ENCODE measurements at places on chromosomes 5 and 9.

DNA sequence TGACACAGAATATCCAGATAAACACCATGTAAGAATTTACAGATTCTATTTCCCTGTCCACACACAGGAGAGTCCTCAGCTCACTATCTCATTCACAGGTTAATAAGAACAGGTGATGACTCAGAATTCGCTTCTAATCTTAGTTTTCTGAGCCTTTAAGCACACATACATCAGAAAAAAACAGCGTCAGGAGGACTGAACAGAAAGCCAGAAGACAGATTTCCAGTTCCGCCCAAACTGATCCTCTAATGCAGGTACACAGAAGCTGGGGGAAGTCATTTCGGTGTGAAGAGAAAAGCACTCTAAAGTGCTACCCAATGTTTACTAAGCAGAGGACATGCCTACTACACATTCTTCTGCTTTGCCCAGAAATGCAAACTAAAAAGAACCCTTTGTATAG is 1.6 kb downstream of the CEMIP2 start:
- DNase-seq = no peak

GRCh38 chr5:73007051-73007450 is 51.2 kb downstream of the FCHO2 start:
- DNase-seq = no peak

GRCh38 chr5:78362220-78362619 is 1.8 kb downstream of the SCAMP1 start:
- no peak for DNase-seq

- DNase-seq = no peak
Measured at GRCh38 chr5:5373351-5373989, 49.0 kb upstream of the ICE1 start.

DNA sequence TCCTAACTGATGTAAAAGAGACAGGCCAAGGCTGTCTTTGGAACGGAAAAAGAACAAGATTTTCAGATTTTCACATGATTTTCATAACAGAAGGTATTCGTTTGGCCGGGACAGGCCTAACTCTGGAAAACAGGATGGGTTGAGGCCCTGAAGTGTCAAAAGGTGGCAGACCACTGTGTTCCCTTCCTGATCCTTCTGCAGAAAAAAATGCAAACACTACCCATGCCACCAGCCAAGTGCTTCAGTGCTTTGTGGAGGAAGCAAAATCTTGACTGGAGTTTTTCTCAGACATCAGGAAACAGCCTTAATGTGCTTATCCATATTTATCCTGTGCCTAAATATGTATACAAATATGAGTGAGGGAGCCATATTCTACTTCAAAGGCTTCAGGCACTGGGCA is 113.5 kb upstream of the IL6ST start:
- no peak for DNase-seq

DNA sequence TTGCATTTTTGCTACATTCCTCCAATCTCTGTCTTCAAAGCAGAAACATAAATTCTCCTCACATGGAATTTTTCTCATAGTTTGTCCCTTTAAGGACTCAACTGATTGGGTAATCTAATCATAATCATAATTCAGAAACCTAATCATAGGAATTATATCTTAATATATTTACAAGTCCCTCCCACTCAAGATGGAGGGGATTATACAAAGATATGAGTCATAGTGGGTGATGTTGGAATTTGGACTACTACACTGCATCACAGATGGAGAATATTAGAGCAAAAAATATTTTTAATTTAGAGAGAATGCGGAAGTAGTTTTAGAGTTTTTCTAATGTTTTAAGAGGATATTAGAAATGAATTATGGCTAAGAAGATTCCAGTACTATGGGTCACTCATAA is 1034.0 kb downstream of the DTWD2 start:
- DNase-seq = no peak

GRCh38 chr5:116881921-116882531 is 307.4 kb upstream of the SEMA6A start:
- DNase-seq = no peak

GRCh38 chr5:126896170-126896702 is 119.3 kb downstream of the LMNB1 start:
- DNase-seq = no peak

DNA sequence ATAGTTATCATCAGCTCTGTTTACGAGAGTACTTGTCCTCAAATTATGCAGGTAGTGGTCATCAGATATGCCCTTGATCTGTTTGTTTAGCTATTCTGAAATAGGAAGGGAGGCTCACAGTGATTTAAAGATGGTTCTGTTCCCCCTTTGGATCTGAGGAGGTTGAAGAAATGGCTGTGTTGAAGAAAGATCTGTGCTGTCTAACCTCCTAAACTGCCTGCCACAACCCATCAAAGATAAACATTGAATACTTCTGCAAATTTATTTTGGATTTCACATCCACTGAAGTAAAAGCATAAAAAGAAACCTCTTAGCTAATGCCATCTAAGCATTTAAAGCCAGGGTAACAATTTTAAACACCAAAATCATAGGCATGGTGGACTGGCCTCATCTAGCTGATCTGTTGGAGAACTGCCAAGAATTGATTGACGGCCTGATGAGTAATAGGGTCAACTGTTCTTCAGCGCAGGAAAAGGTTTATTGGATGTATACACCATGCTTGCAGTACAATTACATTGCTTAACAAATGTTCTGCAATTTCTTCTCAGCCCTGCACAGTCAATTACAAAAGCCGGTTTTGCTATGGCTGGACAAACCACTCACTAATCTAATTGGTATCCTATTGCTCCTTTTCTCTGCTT is 97.6 kb downstream of the SEMA6A start:
- DNase-seq = no peak

DNA sequence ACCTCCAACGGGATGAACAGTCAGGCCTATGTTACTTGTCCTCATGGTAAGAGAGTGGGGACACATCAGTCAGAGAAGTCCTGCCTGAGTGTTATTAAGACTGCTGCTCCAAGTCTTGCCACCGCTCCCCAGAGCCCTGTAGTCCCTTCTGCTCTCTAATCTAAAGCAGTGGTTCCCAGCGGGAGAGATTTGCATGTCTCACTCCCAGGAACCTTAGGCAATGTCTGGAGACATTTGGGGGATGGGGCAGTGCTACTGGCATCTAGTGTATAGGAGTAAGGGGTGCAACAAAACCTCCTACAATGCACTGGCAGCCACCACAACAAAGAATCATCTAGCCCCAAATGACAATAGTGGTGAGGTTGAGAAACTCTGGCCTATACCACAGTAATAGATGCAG is 2.6 kb upstream of the SVEP1 start:
- DNase-seq = no peak

GRCh38 chr9:81108821-81109220 is 580.5 kb downstream of the TLE1 start:
- DNase-seq = no peak

DNA sequence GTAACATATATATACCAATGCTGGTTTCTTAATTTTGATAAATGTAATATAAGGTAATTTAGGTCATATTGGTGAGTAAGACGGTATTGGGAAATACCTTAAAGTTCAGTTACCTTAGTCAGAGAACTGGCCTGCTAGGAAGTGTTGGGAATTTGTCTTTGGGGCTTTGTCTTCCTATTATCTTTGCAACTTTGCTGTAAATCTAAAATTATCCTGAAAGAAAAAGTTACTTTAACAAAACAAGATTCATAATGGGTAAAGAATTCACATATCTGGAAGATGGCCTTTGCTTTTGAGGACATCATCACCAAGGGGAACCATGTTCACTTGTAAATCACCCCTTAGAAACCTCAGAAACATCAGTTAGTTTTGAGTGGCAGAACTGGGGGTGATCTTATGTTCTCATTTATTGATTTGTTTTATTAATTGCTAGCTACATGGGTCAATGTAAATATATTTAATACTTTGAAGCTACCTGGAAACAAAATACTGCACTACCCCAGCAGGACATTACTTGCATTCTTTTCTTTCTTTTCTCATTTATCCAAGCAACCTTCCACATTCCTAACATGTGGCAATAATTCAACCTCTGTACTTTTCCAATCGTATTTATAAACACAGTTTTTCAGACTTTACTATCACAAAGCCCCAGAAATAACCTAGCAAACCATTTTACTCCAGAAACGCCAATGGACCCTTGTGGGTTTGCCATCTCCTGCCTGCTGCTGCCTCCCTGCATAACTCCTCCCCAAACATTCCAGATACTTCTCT is 41.4 kb downstream of the GLIS3 start:
- no peak for DNase-seq

- no peak for DNase-seq
Measured at GRCh38 chr5:124584991-124585715, 161.3 kb downstream of the ZNF608 start.

DNA sequence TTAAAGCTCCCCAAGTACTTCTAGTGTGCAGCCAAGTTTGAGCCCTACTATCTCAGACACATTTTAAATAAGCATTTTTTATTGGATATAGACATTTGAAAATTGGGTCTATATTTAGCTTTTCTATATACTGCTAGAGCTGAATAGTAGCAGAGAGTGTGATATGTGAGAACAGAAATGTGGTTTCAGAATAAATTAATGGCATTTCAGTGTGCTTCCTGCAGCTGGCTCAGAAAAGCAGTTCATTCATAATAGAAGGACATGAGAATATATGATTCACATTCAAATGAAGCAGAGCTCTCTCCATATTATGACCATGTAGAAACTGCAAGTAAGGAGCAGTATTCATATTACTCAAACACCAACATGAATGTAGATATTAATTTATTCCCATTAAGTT is 464.0 kb downstream of the PTPRD start:
- DNase-seq = no peak

GRCh38 chr5:68303754-68304420 is 88.3 kb downstream of the PIK3R1 start:
- no peak for DNase-seq

DNA sequence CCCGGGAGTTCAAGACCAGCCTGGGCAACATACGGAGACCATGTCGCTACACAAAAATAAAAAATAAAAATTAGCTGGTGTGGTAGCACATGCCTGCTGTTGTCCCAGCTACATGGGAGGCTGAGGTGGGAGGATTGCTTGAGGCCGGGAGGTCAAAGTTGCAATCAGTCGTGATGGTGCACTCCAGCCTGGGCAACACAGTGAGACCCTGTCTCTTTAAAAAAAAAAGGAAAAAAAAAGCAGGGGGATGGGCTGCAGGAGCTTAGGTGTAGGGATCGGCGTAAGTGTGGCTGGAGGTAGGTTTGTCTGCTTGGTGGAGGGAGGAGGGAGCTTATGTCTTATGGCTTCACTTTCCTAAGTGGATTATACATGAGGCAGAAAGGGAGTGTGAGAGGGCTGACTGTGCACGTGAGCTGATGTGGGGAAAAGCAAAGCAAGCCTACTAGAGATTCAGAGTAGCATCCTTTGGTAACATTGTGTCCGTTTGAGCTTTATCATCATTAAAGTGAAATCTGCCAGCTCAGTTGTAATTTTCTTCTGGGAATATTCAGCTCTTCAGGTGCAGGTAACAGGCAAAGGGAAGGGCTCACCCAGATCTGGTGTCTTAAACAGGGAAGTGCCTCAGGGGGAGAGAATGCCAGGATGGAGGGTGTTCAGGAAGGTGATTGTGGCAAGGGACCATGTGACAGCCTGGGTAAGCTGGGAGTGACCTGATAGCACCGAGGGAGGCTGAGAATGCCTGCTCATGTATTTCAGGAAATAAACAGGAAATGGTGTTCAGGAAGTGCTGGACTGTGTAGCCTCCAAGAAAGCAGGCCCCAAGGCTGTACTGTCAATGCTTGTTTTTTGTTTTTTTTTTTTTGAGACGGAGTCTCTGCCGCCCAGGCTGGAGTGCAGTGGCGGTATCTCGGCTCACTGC is 17.6 kb upstream of the SETX start:
- DNase-seq = no peak

- no peak for DNase-seq
Measured at GRCh38 chr5:112084149-112084548, 327.2 kb upstream of the NREP start.

GRCh38 chr5:132300577-132301343 is 6.6 kb downstream of the SLC22A4 start:
- DNase-seq = no peak

DNA sequence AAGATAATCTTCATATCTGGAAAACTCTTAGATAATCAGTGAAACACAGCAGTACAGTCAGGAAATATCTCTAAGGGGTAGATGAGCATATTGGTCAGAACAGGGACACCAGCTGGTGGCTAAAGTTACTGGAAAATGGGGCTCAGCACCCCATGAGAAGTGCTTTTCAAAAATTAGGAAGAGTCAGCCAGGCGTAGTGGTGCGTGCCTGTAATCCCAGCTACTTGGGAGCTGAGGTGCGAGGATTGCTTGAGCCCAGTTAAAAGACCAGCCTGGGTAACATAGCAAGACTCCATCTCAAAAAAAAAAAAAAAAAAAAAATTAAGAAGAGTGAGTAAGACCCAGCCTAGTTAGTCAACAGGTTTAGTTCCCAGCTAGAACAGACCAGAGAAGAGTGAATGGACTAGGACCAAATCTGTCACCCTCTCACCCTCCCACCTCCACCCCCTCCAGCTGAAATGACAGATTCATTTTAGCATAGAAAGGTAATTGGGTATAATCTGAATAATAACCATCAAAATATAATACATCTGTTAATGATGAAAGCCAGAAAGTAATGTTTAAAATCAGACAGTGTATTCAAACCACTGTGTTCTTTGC is 120.9 kb downstream of the CDC42SE2 start:
- DNase-seq = no peak

GRCh38 chr5:140322751-140323731 is 20.1 kb upstream of the PFDN1 start:
- peak; percentile 54 for DNase-seq

- DNase-seq = no peak
Measured at GRCh38 chr9:118318770-118319431, 614.7 kb downstream of the TLR4 start.

- no peak for DNase-seq
Measured at GRCh38 chr9:78595200-78595945, 298.4 kb downstream of the PSAT1 start.

DNA sequence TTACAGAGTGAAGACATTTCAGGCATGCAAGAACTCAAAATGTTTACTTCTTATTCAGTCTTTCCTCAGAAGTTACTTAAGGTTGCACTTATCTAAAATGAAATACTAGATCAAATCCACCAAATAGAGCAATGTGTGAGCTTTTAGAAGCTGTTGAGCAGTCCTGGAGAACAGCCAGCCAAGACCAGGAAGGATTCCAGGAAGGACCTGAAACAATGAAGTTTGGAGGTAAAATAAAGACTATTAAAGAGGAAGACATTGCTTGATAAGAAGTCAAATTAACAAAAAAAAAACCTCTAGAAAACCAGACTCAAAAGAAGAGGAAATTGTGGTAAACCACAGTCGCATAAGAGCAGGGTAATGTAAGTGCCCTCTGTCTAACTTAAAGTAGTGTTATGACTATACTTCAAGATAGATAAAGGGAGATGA is 156.2 kb upstream of the S1PR3 start:
- DNase-seq = no peak

DNA sequence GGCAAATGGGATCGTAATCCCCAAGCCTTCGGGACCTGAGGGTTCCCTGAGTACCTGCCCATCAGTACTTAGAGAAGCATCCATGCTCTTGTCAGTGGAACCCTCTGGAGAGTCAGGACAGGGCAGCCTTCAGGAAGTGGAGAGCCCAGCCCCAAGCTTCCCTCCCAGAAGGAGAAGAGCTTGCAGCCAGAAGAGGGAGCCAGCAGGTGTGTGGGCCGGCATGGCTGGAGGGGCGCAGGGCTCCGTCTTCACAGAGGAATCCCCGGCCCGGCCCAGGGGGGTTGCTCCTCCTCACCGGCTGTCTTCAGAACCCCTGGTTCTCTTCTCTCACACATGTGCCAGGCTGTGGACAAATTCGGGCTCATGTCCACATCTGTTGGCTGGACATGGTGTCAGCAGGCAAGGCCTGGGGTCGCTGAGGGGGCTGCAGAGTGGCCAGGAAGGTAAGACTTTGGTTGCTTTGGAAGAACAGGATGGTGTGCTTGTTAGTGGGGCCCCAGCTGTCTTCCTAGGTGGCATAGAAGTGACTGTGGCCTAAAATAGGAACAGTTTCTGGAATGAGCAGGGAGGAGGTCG is 58.9 kb upstream of the RXRA start:
- DNase-seq = no peak
